ENCODE measurements at places on chromosomes 5 and 9.

DNA sequence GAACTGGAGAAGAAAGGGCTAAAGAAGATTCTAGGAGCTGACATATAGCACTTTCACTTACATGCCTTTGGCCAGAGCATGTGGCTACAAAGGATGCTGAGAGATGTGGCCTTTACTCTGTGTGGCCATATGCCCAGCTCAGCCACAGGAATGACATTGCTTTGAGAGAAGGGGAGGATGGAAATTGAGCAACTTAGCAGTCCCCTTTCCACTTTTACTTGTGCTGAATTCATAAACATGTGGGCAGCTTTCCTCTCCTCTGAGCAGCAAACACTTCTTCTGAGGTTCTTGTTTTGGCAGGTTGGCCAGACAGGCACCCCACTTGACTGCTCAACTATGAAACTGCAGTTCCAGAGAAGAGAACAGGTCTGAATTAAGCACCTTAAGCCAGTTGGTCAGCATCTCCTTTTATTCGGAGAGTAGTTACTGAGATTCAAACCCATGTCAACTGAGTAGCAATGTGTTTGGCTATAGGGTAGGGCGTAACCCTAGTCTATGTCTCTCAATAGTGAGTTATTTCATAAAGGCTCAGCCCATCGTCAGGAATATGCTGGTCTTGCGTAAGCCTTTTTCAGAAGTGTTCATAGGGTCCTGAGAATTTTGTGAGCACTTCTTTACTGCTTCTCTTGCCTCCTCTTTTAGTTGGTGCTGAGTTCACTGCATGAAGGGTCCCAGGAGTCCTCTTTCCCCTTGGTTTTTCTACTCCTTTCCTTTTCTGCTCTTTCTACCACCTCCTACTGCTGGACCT lies 134.5 kb downstream of the PALM2AKAP2 start:
- DNase-seq = no peak

DNA sequence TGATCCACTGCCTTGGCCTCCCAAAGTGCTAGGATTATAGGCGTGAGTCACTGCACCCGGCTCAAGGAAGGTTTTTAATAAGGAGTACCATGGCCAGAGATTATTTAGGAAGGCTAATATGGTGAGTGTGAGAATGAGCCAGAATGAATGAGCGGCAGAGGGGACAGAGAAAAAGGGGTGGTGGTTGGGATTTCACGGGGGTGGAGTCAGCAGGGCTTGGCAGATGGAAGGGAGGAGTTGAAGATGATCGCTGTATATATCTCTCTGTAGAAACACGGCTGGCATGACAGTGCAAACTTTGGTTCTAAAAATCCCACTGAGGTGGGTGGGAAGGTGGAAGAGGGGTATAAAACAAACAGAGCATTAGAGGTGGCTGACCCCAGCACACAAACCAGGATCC lies 176.7 kb upstream of the TBC1D2 start:
- DNase-seq = no peak

- DNase-seq = no peak
These were observed 75.1 kb upstream of the RAI14 start for GRCh38 chr5:34580983-34581382.

- DNase-seq = no peak
These were observed 15.1 kb upstream of the POMT1 start for GRCh38 chr9:131487621-131488031.

- DNase-seq = no peak
These were observed 119.1 kb downstream of the SLIT3 start for GRCh38 chr5:169181814-169182213.

DNA sequence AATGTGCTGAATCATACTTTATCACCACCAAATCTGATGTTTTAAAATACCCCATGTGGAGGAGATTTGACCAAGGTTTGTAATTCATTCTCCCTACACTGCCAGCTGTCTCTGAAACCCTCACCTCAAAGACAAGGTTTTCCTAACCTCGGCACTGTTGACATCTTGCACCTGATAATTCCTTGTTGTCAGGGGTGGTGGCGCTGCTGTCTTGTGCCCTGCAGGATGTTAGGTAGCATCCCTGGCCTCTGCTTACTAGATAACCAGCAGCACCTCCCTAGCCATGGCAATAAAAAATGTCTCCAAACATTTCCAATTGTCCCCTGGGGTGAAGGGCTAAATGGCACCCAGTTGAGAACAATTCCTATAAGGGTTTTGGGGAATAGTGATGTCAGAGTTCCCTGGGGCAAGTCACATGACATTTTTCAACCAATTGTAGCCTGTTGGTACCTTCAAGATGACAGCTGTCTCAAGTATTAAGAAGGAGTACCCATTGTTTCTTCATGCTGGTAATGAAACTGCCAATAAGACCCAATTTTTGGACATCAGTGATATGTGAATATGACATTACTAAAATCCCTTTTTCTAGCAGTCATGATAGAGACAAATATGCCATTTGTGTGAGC lies 160.6 kb upstream of the PLCXD3 start:
- no peak for DNase-seq

DNA sequence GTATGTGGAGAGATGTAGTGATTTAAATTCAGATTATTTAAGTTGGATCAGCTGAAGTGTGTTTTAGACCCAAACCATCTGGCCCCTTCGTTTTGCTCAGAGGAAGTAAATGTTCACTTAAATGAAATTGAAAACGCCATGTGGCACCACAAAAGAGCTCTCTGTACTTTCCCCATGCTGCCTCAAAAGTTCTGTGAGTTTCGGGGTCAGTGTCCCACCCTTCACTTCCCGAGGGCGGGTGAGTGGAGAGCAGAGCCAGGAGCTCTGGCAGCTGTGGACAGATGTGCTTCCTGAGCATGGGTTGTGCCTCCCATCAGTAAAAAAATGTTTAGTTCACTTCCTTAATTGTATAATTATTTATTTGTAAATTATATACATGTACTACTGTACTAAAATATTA lies 48.4 kb downstream of the PSD2 start:
- DNase-seq = no peak

DNA sequence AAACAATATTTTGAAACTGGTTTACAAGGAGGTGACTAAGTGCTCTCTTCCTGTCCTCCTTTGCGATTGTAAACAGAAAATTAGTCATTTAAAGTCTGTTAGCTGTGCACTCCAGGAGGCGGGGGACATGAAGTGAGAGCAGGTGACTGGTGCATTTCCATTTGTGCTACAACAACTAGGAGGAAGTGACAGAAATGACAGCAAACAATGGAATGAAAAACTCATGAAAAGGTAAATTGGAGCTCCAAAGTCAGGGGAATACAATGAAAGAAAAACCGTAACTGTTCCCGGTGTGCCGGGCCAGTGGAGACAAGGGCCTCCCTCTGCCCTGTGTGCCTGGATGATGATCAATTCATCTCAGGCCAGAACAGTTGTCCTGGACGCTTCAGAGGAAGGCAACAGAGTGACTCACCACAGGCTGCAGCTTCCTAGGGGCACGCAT lies 439.9 kb downstream of the GADD45G start:
- peak; percentile 88 for DNase-seq

GRCh38 chr5:573206-573605 lies 38.9 kb upstream of the CEP72 start:
- peak; percentile 34 for DNase-seq

- DNase-seq = peak; percentile 63
These were observed at the start of gene PANK3 for GRCh38 chr5:168578538-168579487. Gene PANK3 (minus strand): TSS chr5:168579368. CDS start chr5:168579283, 85 bp downstream.

DNA sequence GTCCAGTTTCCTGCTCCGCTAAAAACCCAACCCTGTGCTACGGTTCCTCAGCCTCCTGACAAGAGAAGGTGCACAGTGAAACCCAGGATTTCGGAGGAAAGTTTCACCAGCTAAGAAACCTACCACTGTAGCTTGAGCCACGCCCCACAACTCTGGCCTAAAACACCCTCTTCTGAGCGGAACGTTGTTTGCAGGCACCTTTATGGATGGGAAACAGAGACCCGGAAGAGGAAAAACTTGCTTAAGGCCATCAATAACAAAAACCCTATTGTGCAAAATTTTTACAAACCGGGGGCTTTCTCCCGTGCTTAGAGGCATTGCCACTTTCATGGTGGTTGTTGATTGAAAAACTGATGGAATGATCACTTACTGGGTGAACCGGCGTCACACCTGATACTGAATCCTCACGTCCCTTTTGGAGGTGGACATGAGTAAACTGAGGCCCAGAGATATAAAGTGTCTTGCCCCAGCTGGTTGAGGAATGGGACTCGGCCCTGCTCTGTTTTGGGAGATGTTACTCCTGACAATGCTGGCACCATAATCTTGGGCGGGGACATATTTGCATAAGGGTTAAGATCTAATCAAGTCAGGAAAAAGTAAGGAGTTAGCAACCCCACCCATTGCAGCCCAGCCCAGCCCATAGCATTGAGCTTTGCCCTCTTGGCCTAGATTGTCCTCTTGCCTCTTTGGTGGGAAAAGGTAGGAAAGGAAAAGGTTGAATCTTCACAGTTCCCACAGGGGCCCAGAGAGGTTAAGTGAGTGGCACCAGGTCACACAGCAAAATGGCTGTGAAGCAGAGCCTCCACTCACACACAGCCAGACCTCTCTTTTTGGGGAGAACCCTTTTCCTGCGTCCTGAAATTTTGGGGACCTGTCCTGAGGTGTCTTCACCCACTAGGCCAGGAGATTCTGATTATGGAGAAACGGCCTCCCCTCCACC lies 23.2 kb upstream of the PTGS1 start:
- no peak for DNase-seq

GRCh38 chr9:83537331-83538171 lies 650 bp downstream of the FRMD3 start:
- DNase-seq = no peak

GRCh38 chr5:135829681-135830383 lies 4.6 kb upstream of the SLC25A48 start:
- DNase-seq = peak; percentile 79

DNA sequence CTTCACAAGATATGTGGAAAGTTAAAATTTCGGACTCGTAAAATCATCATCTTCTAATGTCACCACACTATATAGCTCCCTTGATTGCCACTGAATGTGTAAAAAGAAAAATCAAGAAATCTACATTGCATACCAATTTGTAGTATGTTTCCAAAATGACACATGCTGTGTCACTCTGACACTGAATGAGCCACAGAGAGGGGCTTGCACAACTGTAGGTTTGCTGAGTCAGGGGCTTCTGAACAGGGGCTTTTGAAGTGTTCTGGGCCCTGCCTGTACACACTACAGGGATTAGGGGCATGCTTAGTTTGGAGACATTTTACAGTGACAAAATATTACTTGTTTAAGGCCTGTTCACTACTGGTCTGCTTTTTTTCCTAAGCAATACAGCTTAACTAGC lies 234.4 kb upstream of the GRAMD2B start:
- no peak for DNase-seq

DNA sequence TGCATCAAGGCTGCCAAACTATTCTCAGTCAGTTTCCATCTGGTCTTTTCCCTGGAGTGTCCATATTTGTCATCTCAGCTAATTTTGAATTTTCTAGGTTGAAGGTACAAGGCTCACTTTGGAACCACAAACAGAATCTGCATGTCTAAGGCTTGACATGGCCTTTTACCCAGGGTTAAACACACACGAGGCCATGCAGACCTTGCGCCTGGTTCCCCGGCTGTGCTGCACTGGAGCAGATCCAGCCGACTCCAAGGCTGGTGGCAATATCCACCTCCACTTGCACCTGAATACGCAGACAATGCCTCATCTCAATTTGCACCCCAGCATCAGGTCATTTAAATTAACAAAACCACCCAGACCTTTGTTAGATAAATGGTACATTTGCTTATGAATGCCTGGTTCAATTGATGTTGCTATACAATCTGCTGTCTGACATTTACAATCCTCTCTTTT lies 276.2 kb downstream of the HSPA4 start:
- DNase-seq = no peak

- no peak for DNase-seq
These were observed 52.9 kb downstream of the C9orf50 start for GRCh38 chr9:129567842-129568559.

DNA sequence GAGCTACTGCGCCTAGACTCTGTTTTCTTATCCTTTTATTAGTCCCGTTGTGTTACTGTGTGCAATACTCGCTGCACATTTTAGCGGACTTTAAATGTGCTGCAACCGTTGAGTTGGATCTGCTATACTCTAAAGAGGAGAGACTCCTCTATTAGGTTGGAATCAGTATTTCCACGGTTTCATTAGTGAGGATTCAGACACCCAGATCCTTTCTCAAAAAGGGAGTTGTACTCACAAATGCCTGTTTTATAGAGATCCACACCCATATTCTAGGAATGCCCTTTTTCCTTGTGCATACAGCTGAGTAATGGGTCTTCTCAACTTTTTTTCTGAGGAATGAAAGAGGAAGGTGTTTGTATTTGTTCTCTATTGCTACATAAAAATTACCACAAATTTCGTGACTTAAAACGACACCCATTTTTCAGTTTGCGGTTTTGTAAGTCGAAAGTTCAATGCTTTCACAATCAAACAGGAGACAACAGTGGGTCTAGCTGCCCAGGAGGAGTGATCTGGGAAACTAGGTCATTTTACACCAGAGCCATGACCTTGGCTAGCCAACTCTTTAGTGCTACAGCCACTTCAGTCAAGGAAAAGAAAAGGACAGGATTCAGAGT lies 52.8 kb upstream of the SLC44A1 start:
- no peak for DNase-seq

DNA sequence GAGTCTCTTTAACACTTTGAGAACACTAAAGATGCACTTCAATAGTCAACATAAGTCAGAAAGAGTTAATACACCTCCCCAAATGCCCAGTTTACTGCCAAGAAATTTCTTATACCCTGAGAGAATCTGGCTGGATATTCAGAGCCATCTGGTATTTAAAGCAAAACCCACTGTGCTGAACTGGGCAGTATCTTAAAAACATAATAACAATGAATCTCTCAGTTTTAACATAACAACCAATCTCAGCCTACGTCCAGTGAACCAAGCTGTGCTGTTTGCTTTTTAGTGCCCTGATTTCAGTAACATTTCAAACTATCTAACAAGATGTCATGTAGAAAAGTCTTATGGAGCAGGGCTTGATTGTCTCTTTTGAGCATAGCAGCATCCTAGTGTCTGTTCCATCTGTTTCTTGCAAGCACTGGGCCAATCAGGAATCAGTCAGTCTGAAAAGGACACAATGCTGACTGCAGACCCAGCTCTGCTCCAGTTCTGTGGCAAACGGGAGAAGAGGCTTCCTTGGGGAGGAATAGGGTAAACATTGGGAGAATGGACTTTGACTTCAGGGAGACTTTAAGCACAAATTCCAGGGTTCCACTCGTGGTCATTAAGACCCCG lies 43.6 kb upstream of the FAM81B start:
- DNase-seq = no peak

GRCh38 chr9:26335116-26335515 lies 557.5 kb downstream of the CAAP1 start:
- no peak for DNase-seq

All from NCI-H345 (cell line).